Stimulated activated CD4-positive, alpha-beta T cell treated with anti-CD3 and anti-CD28 coated beads, TNF-alpha, amount 100 ng/mL, for 24 hours (primary cell): ENCODE measurements at places on chromosomes 16 and 17.

- no peak for DNase-seq
Measured at GRCh38 chr17:64503341-64503740, 2.7 kb downstream of the DDX5 start.

DNA sequence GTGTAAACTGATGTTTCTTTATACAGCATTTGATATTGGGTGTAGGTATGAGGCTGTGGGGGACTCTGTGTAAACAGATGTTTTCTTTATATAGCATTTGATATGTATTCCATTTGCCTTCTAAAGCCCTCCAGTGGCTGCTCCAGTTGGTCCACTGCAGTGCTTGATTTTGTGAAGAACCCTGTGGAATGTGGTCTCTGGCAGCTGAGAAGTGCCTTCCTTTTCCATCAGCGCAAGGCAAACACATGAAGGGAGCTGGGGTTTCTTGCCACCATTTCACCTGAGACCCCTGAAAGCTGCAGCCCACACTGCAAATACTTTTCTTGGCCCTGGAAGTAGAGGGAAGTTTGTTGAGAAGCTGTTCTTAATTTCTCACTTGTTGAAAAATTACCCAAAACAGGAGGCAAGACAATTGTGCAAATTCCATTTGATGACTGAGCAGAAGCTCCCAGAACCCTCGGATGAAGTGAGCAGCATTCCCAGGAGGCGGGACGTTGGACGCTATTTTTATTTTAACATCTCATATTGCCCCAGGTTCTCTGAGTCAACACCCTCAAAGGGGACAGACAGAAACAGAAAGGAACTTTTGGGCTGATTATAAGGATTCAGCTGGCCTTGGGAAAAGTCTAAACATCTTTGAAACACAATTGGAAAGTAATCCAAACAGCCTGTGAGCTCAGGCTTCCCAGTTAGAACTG is 158.5 kb upstream of the RPH3AL start:
- DNase-seq: no peak

DNA sequence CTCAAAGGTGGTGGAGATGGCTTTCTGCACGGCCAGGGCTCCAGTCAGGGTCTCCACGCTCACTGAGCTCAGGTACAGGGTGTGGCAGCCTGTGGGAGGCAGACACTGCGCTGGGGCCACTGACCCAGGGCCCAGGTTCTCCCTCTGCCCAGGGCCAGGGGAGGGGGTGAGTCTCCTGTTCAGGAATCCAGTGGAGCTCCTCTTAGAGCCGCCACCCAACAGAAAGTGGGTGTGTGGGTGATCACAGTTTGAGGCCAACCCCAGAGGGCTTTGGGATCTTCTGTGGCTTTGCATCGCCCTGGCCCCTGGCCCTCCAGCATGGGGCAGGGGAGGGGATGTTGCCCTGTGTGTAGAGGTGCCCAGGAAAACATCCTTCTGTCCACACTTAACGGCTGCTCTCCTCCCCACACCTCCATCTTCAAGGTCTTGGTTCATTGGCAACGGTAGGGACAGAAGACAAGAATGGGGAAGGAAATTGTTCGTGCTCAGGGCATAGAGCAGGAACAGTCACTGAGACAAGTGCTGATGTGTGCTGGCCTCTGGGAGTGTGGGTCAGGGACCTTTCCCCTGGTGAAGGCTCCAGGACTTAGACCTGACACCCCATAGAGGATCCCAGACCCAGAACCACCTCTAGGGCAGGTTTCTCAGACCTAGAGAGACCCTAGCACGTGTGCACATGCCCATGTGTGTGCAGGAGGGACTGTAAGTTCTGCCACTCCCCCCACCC is 21.5 kb downstream of the TNS4 start:
- no peak for DNase-seq

- DNase-seq: no peak
Measured at GRCh38 chr17:44687756-44688155, 1.8 kb downstream of the CCDC43 start.

- no peak for DNase-seq
Measured at GRCh38 chr17:49565948-49566491, 9.7 kb upstream of the NXPH3 start.

- no peak for DNase-seq
Measured at GRCh38 chr16:30142672-30143346, 19.8 kb upstream of the MAPK3 start.

DNA sequence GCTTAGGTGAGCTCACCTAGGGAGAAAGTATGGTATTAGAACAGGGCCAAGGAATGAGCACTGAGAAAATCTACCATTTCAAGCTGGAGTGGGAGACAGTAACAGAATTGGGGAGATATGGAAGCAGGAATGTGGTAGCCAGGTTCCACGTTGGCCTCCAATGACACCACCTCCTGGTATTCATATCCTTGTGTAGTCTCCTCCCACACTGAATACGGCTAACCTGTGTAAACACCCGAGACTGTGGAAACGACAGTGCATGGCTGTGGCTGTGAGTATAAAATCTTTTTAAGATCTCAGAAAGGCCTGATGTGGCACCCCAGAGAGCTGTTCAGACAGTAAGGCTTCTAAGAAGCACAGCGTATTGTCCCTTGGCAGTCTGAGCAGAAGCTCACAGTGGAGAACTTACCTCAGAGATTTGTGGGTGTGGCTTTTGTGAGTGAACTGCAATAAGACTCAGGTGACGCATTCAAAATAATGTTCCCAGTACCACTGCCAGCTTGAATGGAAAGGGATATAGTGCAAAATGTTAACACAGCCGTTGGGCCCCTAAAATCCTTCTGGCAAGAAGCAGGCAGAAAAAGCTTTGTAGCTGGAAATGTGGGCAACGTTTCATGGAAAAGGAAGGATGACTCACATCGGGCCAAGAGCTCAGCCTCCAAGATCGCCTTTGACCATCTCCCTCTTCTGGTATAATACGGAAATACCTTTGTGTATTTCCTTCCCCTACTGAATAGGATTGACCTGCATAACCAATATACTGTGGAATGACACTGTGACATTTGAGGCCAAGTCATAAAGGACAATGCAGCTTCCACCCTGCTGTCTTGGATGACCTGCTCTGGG is 14.4 kb downstream of the SDR42E1 start:
- no peak for DNase-seq
